ENCODE measurements at places on chromosomes 12 and 14.
A peak's percentile ranks its signal among the peaks of the same experiment; 100 is the strongest.

GRCh38 chr12:94726236-94726835 is 76.0 kb upstream of the TMCC3 start:
- DNase-seq = no peak

DNA sequence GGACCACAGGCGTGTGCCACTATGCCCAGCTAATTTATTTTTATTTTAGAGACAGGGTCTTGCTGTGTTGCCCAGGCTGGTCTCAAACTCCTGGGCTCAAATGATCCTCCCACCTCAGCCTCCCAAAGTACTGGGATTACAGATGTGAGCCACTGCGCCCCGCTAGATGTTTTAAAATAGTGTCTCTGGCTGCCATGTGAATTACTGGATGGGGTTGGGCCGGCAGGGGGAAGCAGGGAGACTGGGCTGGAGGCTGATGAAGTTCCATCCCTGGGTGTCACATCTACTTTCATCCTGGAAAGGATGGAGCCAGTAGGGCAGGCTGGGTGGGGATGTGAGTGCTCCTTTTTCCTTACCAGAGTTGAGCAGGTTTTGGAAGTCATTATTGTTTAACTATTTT is 46.1 kb downstream of the DNAH10 start:
- DNase-seq = no peak

- DNase-seq = no peak
Measured at GRCh38 chr14:21965042-21965441, 291.4 kb upstream of the OR4E1 start.

- DNase-seq = no peak
Measured at GRCh38 chr14:76894308-76894707, 68.1 kb downstream of the LRRC74A start.

- no peak for DNase-seq
Measured at GRCh38 chr12:77697126-77697525, 133.6 kb upstream of the NAV3 start.

DNA sequence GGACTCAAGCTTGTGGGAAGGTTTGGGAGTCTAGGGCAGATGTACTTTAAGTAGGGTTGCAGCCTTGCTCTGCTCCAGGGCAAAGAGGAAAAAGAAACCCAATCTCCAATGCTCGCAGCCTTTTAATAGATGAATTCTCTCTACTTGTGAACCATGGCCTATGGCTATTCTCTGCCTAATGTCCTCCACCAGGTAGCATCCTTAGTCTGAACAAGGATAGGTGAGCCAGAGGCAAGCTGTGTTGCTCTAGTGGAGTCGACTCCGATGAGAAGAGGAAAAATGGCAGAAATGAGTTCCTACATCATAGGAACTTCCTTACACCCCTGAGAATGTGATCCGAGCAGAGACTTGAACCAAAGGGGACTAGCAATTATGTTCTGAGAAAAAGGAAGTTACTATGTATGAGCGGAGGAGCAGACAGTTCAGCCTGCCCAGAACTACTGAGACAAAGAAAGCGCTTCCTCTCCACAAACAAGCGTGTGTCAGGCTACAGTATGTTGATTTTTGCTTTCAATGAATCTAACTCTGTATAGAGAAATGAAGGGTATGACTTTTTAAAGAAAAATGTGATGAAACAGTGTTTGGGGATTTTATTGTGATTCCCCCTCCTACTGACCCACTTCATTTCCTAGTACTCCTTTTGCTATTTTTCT is 153.6 kb upstream of the ARID2 start:
- no peak for DNase-seq

DNA sequence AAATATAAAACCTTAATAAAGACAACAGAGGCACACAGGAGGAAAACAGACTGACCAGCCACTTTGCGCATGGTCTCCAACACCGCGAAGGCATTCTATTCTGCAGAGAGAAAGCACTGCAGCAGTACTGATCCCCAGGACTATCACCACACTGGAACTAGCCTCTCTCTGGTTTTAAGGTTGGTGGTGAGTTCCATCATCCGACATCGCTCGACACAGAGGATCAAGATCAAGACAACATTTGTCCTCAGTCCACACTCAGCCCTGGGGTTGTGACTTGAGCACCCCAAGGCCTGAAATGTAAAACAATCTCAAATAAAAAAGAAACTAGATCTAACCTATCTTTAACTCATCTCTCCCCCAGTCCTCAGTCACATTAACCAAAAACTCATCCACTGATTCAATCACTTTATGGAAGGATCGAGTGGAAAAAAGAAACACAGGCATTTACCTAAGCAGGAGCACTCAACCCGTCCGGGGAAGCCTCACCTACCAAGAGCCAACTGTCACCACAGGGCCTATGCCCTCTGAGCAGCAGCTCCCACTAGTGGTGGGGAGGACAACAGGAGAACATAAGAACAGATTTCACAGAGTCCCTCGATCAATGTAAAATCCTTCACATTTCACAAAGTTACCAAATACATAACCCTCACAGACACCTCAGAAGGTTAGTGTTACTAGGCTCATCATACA is 17.7 kb downstream of the STXBP6 start:
- no peak for DNase-seq

DNA sequence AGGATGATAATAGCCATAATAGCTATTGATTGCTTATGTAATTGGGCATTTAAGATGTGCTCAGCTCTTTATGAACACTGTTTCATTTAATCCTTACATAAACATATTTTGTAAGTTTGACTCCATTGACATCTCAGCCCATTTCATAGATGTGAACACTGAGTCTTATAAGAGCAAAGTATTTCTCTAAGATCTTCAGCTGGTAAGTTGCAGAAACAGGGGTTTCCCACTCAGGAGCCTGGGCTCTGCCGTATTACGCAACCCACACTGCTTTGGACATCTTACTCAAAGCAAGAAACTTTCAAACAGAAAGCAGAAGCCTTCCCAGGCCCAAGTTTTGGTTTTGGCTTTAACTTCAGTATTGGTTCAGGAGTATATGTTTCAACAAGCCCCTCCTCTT is 705.1 kb downstream of the MED13L start:
- DNase-seq = no peak

GRCh38 chr14:101017209-101017608 is 113.7 kb upstream of the RTL1 start:
- DNase-seq = peak; percentile 49

- no peak for DNase-seq
Measured at GRCh38 chr12:21539797-21540196, 13.7 kb downstream of the SPX start.

DNA sequence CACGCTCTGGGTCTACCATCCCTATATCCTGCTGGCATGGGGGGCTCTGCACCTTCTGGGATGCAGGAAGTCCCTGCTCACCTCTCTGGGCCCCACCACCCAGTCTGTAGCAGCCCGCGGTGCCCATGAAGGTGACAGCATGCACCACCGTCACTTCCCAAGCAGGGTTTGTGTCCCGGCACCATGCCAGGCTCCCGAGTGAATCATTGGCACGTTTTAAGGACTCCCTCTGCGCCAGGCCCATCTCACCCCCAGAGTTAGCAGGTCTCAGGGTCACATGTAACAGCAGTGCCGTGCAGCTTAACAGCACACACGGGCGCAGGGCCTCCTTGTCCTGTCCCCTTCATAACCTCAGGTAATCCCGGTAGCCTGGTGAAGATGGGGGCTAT is 19.9 kb downstream of the SETD1B start:
- no peak for DNase-seq

DNA sequence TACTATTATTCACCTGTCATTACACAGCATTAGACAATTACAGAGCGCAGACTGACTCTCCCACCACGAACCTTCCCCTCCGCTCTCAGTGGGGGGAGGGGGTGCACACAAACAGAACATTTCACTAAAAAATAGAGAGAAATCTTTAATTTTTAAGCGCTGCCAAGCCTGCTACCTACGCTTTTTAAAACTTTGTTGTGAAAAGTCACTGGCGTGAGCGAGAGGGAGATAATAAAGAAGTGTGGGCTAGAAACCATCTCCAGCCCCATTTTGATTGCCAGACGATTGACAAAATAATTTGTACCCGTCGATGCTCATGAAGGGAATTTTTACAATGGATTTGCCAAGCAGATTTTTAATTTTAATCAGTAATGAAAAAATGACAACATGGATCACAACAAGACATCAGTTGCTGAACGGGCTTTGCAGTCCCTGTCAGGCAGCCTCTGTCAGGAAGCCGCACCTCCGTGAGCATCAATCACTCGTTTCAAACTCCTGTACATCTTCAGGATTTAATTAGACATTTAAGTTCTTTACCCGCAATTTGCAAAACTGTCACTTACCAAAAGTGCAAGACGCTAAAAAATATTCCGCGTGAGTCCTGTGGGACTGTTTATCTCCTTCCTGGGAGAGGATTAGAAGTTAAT is 209.1 kb downstream of the BCL11B start:
- no peak for DNase-seq

DNA sequence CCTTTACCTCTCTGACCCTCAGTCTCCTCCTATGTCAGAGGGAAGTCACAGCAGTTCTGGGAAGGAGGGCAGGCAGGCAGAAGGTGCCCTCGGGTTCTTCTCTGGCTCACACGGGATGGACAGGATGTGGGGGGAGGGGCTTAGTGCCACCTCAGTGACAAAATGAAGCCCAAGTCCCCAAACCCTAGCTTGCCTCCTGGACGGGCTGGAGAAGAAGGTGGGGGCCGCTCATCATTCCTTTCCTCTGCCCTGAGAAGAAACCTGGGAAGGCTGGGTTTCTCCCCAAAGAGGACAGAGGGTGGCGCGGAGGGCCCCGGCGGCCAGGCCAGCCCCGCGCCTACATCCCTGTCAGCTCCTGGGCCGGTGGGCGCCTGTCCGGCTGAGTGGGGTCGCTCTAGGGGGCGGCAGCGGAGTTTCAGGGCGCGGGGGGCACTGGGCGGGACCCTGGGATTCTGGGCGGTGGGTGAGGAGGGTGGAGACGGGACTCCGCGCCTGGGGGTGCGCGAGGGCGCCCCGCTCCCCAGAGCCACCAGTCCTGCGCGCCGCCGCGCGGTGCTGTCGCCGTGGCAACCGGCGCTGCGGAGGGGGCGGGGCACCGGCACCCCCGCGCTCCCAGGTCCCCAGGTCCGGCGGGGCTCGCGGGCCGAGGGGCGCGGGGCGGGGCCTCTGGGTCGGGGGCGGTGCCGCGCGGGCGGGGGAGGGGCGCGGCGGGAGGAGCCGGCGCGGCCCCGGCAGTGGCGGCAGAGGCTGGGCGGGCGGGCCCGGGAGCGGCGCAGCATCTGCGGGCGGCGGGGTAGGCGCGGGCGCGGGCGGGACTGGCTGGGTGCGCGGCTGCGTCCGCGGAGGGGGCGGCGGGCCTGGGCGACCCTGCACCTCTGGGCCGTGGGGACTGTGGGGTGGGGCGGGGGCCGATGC is at the start of gene TMEM121:
Gene TMEM121, plus strand, starts transcription at position 723 of the 915 bp plus-strand sequence. CDS start 2,252 bp downstream, outside the sequence.
- no peak for DNase-seq

- DNase-seq = no peak
Measured at GRCh38 chr14:22505697-22506377, 83.2 kb downstream of the DAD1 start.

DNA sequence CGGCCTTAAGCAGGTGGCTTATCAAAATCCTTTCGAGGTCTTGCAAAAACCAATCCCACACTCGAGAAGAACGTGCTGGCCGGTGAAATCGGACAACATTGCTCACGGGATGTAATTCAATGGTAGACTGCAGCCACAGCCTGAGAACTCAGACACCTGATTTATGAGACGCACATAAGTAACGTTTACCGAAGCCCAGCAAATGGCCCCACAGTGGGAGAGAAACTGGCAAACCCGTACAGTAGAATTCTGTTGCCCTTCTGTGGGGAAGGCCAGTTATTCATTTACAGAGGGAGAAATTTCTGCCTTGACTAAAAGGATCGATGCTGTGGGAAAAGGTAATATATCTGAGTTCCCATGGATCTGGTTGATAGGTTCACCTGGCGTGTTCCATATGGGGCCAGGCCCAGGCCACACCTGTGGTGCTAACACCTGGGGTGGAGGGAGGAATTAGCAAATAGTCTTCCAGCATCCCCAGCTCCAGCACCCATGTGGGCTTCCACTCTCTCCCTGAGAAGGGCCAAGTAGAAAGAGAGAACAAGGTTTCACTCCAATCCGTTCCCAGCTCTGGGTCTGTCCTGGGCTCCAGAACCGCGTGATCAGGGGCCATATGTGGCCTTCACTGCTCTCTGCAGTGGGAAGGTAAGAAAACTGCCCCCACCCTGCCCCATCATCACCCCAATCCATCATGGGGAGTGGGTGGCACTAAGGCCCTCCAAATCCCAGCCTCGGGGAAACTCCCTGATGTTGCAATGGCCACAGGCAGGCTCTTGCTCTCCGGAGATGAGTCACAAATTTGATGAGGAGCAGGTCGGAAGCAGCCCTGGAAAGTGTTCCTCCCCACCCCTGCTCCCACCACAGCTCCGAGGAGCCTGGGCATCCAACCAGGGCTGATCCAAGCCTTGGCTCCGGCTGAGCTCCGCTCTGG is 12.7 kb downstream of the BDKRB1 start:
- peak; percentile 92 for DNase-seq

- DNase-seq = no peak
Measured at GRCh38 chr14:105830171-105830570, 303.8 kb downstream of the TMEM121 start.

DNA sequence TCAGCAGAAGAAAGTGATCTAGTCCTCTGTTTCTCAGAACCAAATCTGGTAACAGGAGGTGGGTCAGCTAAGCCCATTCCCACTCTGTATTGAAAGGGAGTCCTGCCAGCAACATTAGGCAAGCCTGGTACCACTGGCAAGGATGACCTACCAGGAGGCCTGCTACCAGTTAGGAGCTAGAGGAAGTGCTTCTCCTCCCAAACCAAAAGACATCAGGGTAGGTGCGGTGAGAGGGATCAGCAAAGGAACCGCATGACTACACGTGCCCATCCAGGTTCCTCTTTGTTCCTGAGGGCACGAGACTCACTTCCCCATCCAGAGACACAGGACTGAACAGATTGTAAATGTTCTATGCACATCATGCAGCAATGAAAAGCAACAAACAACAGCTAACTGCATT is 2.8 kb downstream of the KLRC4 start:
- no peak for DNase-seq

DNA sequence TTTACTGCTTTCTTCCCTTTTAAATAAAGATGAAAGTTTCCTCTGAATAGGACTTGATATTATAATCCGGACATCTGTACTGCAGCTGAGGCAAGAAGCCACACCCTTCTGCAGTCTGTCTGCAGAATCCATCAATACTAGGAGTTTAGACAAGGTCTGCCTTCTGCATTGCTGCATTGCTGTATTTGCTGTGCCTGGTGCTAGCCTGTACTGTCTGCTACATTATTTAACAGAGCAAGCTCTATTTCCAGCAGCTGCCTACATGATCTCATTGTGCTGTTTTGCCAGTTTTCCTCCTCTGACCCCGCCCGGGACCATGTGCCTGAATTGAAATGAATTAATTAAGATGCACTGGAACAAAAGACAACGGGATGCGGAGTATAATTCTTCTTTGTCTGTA is 1.7 kb downstream of the TUBA1A start:
- DNase-seq = peak; percentile 38

DNA sequence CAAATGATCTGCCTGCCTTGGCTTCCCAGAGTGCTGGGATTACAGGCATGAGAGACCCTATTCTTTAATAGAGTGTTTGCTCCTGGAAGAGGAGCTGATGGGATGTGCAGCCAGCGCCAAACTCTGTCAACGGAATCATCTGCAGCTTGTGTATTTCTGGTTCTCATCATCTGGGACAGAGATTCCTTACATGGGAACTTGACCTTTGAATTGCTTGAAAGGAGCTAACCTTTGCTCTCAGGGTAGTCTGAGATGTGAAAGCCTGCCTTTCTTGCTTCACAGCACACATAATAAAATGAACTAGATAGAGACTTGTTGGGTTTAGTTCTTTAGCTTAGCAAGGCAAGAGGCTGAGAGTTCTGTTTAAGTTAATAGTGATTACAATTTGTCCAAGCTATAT is 120.0 kb downstream of the OTOGL start:
- DNase-seq = no peak

- peak; percentile 32 for DNase-seq
Measured at GRCh38 chr12:118188690-118189371, 52.9 kb downstream of the PEBP1 start.

GRCh38 chr12:113980054-113980453 is 13.9 kb upstream of the RBM19 start:
- no peak for DNase-seq
